DMS153 (cell line): ENCODE measurements at places on chromosomes 11 and 22.

GRCh38 chr11:127248476-127248875, 247.9 kb upstream of the KIRREL3 start:
- no peak for DNase-seq

- DNase-seq, result no peak
Measured at GRCh38 chr22:41919357-41920224, 4.7 kb upstream of the SHISA8 start.

GRCh38 chr22:23395530-23396361, 184.3 kb downstream of the IGLL1 start:
- DNase-seq, result no peak

GRCh38 chr11:133886029-133886428, 40.7 kb upstream of the SPATA19 start:
- DNase-seq, result no peak

GRCh38 chr22:22467112-22467511, 41.4 kb downstream of the ZNF280B start:
- DNase-seq, result no peak

DNA sequence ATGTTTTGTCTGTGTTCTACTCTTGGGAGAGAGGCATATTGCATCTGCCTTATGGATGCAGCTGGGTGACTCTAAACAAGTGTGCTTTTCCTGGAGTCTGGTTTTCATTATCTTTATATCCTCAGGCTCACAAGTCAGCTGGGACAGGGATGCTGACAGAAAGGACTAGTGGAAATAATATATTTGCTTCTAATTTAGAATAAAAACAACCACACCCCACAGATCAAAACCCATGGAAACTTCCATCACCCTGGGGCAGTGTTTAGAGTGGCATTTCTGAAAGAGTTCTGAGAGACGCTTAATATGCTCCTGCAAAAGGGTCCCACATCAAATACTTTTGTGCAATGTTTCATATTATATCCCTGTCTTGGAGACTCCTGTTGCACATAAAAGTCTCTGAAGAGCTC, 20.8 kb downstream of the KCNE3 start:
- DNase-seq, result no peak

DNA sequence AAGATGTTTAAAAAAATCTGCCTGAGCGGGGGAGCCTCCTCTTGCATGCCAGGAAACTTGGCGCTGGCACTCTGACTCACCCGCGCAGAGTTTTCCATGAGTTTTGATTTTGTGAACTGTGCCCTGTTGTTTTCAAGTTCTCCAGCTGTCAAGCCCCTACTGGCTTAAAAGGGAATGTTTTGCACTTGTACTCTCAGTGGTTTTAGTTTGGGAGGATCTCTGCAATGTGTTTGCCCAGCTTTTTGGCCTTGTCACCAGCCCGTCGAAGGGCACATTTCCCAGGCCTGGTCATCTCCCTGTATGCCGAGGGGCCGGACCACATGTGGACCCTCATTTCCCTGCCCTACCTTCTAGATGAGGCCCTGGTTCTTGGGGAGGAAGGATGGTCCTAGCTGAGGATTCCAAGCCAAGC, 12.2 kb downstream of the MRGPRF start:
- no peak for DNase-seq
